ENCODE measurements at places on chromosomes 6 and 20.

DNA sequence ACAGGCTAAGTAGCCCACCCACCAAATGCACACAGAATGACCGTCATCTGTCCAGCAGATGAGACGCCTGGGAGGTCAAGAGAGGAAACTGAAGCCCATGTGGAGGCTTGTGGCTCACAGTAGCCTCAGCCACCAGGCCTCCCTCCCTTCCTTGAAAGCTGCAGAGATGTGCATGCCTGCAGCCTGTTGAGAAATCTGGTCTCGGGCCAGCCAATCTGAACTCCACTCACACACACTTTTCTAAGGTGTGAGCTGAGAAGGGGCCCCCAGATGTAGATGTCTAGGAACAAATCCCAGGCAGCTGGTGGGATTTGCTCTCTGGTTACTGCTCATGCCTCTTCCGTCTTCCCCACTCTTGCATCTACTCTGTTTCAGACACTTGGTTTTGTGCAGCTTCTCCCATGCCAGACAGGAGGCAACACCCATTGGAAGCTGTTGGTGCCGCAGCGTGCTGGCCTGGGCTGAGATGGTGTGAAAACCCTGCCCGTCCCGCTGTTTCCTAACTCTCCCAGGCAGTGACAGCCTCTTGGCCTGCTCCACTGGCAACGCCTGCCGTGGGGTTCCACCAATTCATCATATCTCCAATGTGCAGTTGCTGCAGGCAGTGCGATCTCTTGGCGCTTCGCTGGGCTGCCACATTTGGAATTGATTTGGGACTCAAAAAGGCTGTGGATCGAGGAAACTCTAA, 24.1 kb upstream of the PAX1 start:
- no peak overlapping the region for H3K27ac ChIP-seq
- H3K27me3 ChIP-seq = peaks cover 42% of the 10 kb centered on the region
- no peaks in the 10 kb centered on the region for H3K36me3 ChIP-seq

DNA sequence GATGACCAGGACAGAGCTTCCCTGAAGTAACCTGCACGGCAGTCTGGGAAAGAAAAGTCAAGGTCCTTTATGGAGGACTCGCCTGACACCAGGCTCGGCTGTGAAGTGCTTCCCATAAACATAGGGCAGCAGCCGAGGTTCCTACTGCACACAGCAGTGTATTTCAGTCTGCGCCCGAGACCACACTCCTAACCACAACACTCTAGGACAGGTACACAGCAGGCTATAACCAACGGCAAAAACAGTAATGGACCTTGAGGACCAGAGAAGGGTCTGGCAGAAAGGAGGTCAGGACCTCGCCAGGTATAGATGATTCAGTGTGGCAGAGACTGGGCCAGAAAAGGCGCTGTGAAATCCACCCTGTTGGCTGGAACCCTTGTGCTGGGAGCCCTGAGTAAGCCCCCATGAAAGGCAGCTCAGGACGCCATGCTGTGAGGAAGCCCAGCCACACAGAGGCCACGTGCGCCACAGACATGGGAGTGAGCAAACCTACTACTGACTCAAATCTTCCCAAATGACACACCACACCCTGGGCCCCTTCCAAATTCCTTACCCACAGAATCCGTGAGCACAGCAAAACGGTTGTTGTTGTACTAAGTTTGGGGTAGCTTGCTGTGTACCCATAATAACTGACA, 129.6 kb upstream of the CST7 start:
- H3K4me3 ChIP-seq = no peak overlapping the region
- no peak overlapping the region for H3K27ac ChIP-seq
- H3K27me3 ChIP-seq = peaks cover 3% of the 10 kb centered on the region
- H3K4me1 ChIP-seq = no peaks in the 10 kb centered on the region
- no peaks in the 10 kb centered on the region for H3K36me3 ChIP-seq
- no peak for DNase-seq

GRCh38 chr20:15332711-15333160, 995.3 kb upstream of the FLRT3 start:
- H3K27me3 ChIP-seq = peaks cover 7% of the 10 kb centered on the region
- no peak for DNase-seq
- no peak overlapping the region for H3K4me3 ChIP-seq
- H3K36me3 ChIP-seq = no peaks in the 10 kb centered on the region
- peaks cover 4% of the 10 kb centered on the region for H3K4me1 ChIP-seq

GRCh38 chr20:25188218-25188617, 7.3 kb upstream of the ENTPD6 start:
- H3K4me3 ChIP-seq = no peak overlapping the region
- no peak for DNase-seq

GRCh38 chr6:56445818-56446217, 196.9 kb downstream of the DST start:
- H3K4me1 ChIP-seq = no peaks in the 10 kb centered on the region
- no peak for DNase-seq
- peaks cover 4% of the 10 kb centered on the region for H3K36me3 ChIP-seq
- no peak overlapping the region for H3K27ac ChIP-seq
- no peaks in the 10 kb centered on the region for H3K27me3 ChIP-seq

GRCh38 chr6:11931296-11932035, 80.6 kb upstream of the HIVEP1 start:
- peaks cover 5% of the 10 kb centered on the region for H3K4me1 ChIP-seq
- H3K27me3 ChIP-seq = no peaks in the 10 kb centered on the region

DNA sequence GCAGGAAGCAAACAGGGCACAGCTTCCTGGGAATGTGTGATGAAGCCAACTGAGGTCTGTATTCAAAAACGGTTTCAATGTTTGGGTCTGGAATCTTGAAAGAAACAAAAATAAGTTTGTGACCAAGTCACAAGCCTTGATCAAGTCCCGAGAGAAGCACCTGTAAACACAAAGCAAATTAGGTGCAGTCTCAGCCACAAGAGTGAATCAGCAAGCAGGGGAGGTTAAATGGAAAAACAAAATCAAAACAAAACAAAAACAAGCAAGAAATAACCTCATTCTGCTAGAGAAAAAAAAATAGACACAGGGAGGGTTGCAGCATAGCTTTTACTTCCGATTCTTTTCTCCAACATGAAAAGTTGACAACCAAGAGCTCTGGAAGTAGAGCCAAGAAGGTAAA, 201.7 kb downstream of the CLIC5 start:
- no peak for DNase-seq
- H3K27me3 ChIP-seq = peaks cover 7% of the 10 kb centered on the region
- no peak overlapping the region for H3K27ac ChIP-seq
- no peak overlapping the region for H3K4me3 ChIP-seq

GRCh38 chr6:71544906-71545305, 256.3 kb downstream of the OGFRL1 start:
- no peaks in the 10 kb centered on the region for H3K36me3 ChIP-seq
- no peak overlapping the region for H3K27ac ChIP-seq
- H3K27me3 ChIP-seq = peaks cover 3% of the 10 kb centered on the region
- DNase-seq = no peak
- no peaks in the 10 kb centered on the region for H3K4me1 ChIP-seq
